ENCODE measurements at places on chromosomes 16 and 17. TPM values are rescaled to one million over a fixed set of nuclear protein-coding genes. Genes with fewer than 3 reads are reported as not detected.

DNA sequence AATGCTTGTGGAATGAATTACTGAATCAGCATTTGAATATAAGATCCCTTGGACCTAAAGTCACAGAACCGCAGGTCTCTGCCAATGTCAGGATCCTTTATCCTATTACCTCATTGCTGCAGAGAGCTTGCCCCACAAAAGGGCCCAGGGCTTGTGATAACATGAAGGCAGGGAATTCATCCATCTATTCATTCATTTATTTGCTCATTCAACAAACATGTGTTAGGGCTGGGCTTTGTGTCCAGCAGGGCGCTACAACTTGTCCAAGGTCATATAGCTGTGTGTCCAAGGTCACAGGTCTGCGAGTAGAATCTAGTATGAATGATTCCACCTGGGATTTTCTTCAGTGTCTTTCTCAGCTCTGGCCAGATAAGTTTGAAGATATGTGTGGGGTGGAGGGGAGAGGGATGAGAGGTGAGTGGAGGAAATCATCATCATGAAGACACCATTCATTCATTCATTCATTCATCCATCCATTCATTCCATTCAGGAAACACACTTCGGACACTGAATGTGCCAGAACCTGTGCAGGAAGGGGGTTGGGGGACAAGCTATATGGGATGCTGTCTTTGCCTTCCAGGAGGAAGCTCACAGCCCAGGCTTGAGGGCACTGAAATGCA, 1.3 kb upstream of the UNC45B start:
- no peak overlapping the region for H3K4me3 ChIP-seq
- peaks cover 4% of the 10 kb centered on the region for H3K27me3 ChIP-seq
- H3K36me3 ChIP-seq, result no peaks in the 10 kb centered on the region
- peaks cover 12% of the 10 kb centered on the region for H3K4me1 ChIP-seq
- DNase-seq, result no peak

DNA sequence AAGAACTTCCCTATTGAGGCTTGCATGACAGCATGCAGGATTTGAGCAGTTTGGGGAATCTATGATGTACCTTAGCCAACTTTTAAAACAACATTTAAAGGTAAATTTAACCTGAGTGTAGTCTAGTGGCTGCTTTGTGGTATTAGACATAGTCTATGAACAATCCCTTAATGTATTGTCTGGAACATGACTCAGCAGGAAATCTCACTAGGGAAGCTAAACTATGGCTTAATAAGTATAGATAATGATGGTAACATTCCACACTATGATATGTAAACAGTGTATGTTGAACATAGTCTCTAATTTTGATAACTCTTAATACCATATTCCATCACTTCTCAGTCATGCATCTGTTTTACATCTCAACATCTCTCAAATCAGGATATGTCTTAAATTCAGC, 52.1 kb upstream of the SLC12A3 start:
- no peaks in the 10 kb centered on the region for H3K27me3 ChIP-seq
- H3K4me3 ChIP-seq, result no peak overlapping the region
- peaks cover 29% of the 10 kb centered on the region for H3K36me3 ChIP-seq
- no peak for DNase-seq
- H3K27ac ChIP-seq, result no peak overlapping the region

DNA sequence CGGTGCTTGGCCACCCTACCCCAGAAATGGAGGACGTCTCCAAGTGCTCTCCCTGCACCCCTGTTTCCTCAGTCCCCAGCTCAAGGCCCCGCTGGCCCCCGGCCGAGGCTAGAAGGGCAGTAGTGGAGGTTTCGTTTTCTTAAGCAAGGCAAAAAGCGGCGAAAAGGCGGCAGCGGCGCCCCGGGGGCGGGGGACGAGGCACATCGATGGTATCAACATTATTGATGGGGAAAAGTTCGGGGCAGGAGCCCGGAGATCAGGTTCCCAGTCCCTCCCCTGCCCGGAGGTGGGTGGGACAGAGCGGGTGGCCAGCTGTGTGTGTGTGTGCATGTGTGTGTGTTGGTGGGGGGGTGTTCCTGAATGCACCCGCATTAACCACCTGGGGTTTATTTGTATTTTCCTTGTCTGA, 4.1 kb upstream of the SALL1 start:
- no peaks in the 10 kb centered on the region for H3K4me1 ChIP-seq
- H3K4me3 ChIP-seq, result no peak overlapping the region
- no peak overlapping the region for H3K27ac ChIP-seq
- H3K27me3 ChIP-seq, result no peaks in the 10 kb centered on the region

GRCh38 chr16:4700380-4700996, 7.1 kb downstream of the NUDT16L1 start:
- H3K36me3 ChIP-seq, result peaks cover 2% of the 10 kb centered on the region
- no peaks in the 10 kb centered on the region for H3K4me1 ChIP-seq
- no peak overlapping the region for H3K4me3 ChIP-seq

- H3K4me3 ChIP-seq, result no peak overlapping the region
- DNase-seq, result no peak
- no peaks in the 10 kb centered on the region for H3K36me3 ChIP-seq
Measured at GRCh38 chr17:50853015-50853615, 13.0 kb downstream of the TOB1 start.

GRCh38 chr16:78198288-78198687, 98.8 kb downstream of the WWOX start:
- no peak for DNase-seq
- H3K27me3 ChIP-seq, result no peaks in the 10 kb centered on the region
- no peak overlapping the region for H3K27ac ChIP-seq
- H3K36me3 ChIP-seq, result no peaks in the 10 kb centered on the region
- no peaks in the 10 kb centered on the region for H3K4me1 ChIP-seq
- H3K4me3 ChIP-seq, result no peak overlapping the region

DNA sequence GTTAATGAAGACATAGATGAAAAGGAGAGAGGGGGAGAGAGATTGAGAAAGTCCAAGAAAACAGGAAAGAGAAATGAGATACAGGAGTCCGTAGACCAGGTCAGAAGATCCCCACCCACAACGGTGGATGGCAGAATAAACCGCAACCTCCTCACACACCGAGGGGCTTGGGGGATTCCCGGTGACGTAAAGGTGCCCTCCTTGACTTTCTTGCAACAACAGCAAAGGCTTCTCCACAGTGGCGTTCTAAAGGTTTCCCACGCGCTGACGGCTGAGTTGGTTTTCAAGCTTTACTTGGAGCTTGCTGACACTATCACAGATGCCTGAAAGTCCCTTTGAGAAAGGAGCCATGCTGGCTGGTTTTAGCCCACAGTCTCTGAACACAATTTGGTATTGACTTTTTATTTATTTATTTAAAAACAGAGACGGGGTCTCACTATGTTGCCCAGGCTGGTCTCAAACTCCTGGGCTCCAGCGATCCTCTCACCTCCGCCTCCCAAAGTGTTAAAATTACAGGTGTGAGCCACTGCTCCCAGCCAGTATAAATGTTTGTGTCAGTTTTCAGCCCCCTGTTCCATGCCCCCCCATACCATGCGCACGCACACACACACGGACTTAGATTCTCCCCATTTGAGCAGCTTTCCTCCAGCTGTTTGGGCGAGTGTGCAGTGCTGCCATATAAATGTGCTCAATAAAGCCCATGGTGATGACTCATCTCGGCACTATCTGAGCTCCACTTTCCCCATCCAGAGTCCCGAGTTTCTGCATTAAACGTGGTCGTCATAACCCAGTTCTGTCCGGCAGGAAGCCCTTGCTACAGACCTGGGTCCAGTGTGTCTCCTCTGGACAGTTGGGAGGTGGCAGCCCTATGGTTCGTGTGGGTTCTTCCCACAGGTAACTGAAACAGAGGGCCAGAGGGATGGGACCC, 33.0 kb upstream of the SEC14L1 start:
- peak; percentile 23 for DNase-seq
- H3K4me1 ChIP-seq, result peaks cover 9% of the 10 kb centered on the region
- no peak overlapping the region for H3K27ac ChIP-seq
- no peaks in the 10 kb centered on the region for H3K36me3 ChIP-seq
- H3K27me3 ChIP-seq, result no peaks in the 10 kb centered on the region

GRCh38 chr16:12315330-12316136, 339.0 kb downstream of the SNX29 start:
- no peak overlapping the region for H3K27ac ChIP-seq
- H3K36me3 ChIP-seq, result no peaks in the 10 kb centered on the region

- no peak for DNase-seq
- H3K36me3 ChIP-seq, result no peaks in the 10 kb centered on the region
- H3K27ac ChIP-seq, result no peak overlapping the region
- peaks cover 36% of the 10 kb centered on the region for H3K27me3 ChIP-seq
- H3K4me3 ChIP-seq, result no peak overlapping the region
Measured at GRCh38 chr16:50460538-50461399, 87.4 kb upstream of the NKD1 start.

DNA sequence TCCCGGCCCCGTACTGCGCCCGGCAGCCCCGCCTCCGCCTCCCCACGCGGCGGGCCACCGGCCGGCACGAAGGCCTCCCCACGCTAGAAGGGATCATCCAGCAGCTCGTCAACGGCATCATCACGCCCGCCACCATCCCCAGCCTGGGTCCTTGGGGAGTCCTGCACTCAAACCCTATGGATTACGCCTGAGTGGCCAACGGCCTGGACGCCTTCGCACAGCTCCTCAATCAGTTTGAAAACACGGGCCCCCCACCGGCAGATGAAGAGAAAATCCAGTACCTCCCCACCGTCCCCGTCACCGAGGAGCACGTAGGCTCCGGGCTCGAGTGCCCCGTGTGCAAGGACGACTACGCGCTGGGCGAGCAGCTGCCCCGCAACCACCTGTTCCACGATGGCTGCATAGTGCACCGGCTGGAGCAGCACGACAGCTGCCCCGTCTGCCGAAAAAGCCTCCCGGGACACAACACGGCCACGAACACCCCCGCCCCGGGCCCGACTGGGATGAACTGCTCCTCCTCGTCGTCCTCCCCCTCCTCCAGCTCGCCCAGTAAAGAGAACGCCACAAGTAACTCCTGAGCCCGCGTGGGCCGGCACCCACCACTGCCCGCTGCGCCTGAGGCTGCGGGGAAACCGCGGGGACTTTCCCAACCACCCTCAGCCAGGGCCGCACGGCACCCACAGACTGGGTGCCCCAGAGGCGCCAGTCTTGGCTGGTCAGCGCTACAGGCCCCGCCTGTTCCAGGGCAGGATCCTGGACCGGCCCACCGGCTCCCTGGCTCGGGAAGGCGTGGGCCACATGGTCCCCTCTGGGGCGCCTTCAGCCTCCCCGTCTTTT, 39.0 kb upstream of the AKAP1 start:
- H3K27ac ChIP-seq, result peak overlapping the region; percentile 82
- no peaks in the 10 kb centered on the region for H3K36me3 ChIP-seq
- H3K4me3 ChIP-seq, result peak overlapping the region; percentile 61
- H3K4me1 ChIP-seq, result no peaks in the 10 kb centered on the region

DNA sequence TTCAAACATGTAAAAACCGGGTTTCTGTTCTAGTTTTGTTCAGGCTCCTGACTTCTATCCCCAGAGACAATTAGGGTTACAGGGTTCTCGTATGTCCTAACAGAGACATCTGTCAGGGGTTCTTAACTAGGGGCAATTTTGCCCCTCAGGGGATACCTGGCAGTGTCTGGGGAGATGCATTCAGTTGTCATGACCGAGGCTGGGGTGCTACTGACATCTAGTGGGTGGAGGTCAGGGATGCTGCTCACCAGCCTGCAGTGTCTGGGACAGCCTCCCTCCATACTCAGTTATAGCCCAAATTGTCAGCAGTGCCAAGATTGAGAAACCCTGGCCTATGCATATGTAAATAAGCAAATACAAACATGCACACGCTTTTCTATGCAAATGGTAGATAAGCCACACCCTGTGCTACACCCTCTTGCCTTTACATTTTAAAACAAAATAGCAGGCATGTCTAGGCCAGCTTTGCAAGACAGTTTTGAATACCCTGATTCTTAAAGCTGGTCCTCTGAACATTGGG, 37.4 kb downstream of the CLEC16A start:
- no peak overlapping the region for H3K4me3 ChIP-seq
- peak; percentile 69 for DNase-seq
- H3K27me3 ChIP-seq, result no peaks in the 10 kb centered on the region
- H3K36me3 ChIP-seq, result no peaks in the 10 kb centered on the region
- H3K27ac ChIP-seq, result peak overlapping the region; percentile 69

DNA sequence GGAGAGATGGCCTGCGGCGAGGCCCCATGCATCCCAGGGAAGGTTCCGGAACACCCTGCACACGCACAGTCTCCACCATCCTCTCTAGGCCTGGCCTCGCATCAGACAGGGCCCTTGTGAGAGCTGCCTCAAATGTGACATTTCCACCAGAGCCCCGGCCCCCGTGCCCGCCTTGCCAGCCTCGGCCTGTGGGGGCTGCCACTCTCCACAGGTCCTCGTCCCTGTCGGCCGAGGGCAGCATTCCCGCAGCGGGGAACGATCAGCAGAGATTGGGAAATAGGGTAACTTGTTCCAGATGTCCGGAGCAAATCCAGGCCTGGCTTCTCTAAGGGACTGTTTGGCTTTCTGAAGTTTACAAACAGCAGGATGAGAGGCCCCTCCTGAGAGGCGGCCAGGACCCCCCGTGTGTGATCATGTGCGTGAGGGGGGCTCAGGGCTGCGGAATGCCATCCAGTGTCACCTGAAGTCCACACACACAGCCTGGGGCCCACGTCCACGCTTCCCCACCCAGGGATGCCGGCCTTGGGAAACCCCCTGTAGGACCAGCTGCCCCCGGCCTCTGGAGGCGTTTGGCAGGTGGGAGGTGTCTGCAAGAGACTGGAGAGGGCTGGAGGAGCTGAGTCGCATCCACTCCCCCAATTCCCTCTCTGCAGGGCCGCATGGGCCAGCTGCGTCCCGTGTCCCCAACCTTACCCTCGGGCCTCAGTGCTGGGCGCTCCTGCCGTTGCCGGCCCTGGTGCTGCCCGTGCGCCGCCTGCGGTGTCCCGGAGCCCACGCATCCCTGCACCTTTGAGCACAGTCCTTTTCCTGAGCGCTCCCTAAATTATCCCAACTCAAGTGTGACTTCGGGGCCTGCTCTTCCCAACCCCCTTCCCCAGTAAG, 70.4 kb downstream of the ZDHHC7 start:
- no peak for DNase-seq
- no peak overlapping the region for H3K4me3 ChIP-seq
- no peak overlapping the region for H3K27ac ChIP-seq
- H3K36me3 ChIP-seq, result no peaks in the 10 kb centered on the region
- H3K27me3 ChIP-seq, result no peaks in the 10 kb centered on the region

- H3K27me3 ChIP-seq, result no peaks in the 10 kb centered on the region
- peaks cover 29% of the 10 kb centered on the region for H3K36me3 ChIP-seq
- no peak overlapping the region for H3K27ac ChIP-seq
Measured at GRCh38 chr17:17055286-17056155, 13.3 kb downstream of the MPRIP start.

GRCh38 chr17:42519546-42520491, 16.2 kb upstream of the NAGLU start:
- 0 out of 2 replicates have a peak overlapping the region, but pooled peaks have one; percentile 3 for H3K4me3 ChIP-seq
- peak overlapping the region; percentile 89 for H3K27ac ChIP-seq
- peak; percentile 89 for DNase-seq
- 0 out of 2 replicates have a peak, but pooled peaks cover 4% of the 10 kb centered on the region for H3K36me3 ChIP-seq

DNA sequence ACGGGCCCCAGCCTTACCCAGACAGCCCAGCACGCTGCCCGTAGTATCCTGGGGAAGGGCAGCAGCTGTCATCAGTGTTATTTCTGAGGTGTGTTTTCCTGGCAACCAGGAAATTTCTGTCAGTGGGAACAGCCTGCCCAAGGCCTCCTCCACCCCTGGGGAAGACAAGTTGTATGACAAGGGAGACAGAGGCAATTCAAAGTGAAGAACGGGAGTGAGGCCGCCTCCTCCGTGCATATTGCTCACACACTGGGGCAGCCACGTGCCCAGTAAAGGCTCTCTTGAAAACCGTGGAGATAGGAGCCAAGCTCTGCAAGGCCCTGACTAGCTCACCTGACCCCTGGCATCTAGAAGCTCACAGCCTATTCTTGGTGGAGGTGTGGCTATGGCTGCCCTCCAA, 57.6 kb downstream of the RAI1 start:
- no peaks in the 10 kb centered on the region for H3K36me3 ChIP-seq
- peak; percentile 89 for DNase-seq
- H3K27me3 ChIP-seq, result no peaks in the 10 kb centered on the region
- H3K4me3 ChIP-seq, result no peak overlapping the region
- H3K27ac ChIP-seq, result peak overlapping the region; percentile 67

TEKT5 gene
- not detected for total RNA-seq
